ENCODE measurements at places on chromosomes 3 and 15. TPM values are rescaled to one million over a fixed set of nuclear protein-coding genes. Genes with fewer than 3 reads are reported as not detected.

- no peak overlapping the region for H3K4me3 ChIP-seq
- no peaks in the 10 kb centered on the region for H3K4me1 ChIP-seq
- no peaks in the 10 kb centered on the region for H3K27me3 ChIP-seq
- H3K36me3 ChIP-seq = no peaks in the 10 kb centered on the region
- DNase-seq = no peak
Observed at GRCh38 chr3:160081958-160082533, 93.4 kb downstream of the IL12A start.

GRCh38 chr3:40309925-40310695 is 603 bp downstream of the EIF1B start:
- H3K27ac ChIP-seq = peak overlapping the region; percentile 94
- H3K36me3 ChIP-seq = peaks cover 13% of the 10 kb centered on the region
- DNase-seq = peak; percentile 70
- no peaks in the 10 kb centered on the region for H3K27me3 ChIP-seq
- peak overlapping the region; percentile 100 for H3K4me3 ChIP-seq

DNA sequence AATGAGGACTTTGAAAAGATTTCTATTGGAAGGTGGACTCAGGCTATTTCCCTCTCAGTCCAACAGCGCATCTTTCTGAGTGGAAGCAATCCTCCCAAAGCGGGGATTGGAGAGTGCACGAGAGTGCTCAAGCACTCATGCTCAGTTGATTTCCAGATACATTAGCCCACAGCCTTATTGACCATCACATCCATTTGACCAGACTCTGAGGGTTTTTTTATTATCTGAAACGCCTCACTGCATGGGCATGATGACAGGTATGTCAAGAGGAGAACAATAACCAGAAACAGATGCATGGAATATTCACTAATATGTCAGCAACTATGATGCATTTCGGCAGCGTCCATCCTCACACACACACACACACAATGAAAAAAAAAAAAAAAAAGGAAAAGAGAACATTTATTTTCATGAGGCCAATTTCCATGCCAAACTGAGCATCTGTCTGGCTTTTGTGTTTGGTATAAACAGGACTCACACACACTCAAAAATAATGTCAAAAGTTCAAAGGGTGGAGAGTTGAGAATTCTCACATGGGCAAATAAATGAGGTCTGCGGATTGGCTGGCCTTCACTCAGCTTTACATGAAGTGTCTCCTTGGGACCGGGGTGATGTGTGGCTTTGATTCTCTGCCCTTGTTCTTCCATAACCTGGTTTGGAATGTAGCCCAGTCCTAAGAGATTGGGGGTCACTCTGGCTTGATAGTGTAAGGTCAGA is 371.6 kb downstream of the MCTP2 start:
- H3K36me3 ChIP-seq = peaks cover 2% of the 10 kb centered on the region
- DNase-seq = no peak
- peaks cover 86% of the 10 kb centered on the region for H3K27me3 ChIP-seq
- peaks cover 16% of the 10 kb centered on the region for H3K4me1 ChIP-seq
- H3K27ac ChIP-seq = no peak overlapping the region
- no peak overlapping the region for H3K4me3 ChIP-seq

DNA sequence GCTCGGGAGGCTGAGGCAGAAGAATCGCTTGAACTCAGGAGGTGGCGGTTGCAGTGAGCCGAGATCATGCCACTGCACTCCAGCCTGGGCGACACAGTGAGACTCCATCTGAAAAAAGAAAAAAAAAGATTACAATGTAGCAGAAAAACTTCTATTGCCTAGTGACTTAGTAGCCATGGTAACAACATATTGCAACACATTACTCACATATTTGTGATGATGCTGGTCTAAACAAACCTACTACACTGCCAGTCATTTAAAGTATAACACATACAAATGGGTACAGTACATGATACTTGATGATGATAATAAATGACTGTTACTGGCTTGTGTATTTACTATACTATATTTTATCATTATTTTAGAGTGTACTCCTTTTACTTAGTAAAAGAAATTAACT is 125.6 kb downstream of the PLOD2 start:
- no peaks in the 10 kb centered on the region for H3K27me3 ChIP-seq
- H3K4me1 ChIP-seq = no peaks in the 10 kb centered on the region
- H3K36me3 ChIP-seq = no peaks in the 10 kb centered on the region
- no peak for DNase-seq
- no peak overlapping the region for H3K27ac ChIP-seq

DNA sequence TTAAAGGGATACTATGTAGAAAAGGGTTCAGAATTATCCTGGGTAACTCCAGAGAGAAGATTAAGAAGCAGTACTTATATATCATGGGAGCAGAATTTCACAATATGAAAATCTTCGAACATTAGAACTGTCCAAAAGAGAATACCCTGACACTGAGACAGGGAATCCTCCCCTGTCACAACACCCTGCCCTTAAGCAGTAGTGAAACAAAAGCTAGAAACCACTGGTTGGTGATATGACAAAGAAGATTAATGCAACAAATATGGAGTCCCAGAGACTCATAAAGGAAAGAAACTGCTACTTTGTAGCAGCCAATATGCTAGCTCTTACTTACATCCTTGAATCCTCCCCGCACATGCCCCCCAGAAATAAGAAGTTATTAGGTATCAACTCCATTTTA is 18.5 kb downstream of the MIX23 start:
- no peak for DNase-seq
- H3K4me1 ChIP-seq = peaks cover 1% of the 10 kb centered on the region
- no peaks in the 10 kb centered on the region for H3K27me3 ChIP-seq
- H3K27ac ChIP-seq = no peak overlapping the region
- H3K36me3 ChIP-seq = peaks cover 10% of the 10 kb centered on the region
- H3K4me3 ChIP-seq = no peak overlapping the region

CHDH gene
- total RNA-seq = 0.11 TPM

FGF12 gene
- total RNA-seq = not detected

TBC1D5 gene
- 60.9 TPM for total RNA-seq
